NCI-H1436 (cell line): ENCODE measurements at places on chromosomes 13 and 19.
A peak's percentile ranks its signal among the peaks of the same experiment; 100 is the strongest.

GRCh38 chr19:8116437-8117293, 32.7 kb downstream of the FBN3 start:
- no peak for DNase-seq

DNA sequence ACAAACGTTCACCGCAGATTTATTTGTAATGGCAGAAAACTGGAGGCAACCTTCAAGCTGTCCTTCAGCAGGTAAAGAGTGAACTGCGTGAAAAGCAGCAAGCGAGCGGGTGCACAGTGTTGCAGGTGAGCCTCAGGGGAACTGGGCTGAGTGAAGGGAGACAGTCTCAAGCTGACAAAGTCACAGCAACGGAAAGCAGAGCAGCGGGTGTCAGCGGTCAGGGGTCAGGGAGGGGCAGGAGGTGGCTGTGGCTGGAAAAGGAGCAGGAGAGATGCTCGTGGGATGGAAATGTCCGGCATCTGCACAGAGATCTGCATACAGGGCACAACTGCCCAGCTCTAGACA, 8.5 kb upstream of the RASA3 start:
- no peak for DNase-seq

DNA sequence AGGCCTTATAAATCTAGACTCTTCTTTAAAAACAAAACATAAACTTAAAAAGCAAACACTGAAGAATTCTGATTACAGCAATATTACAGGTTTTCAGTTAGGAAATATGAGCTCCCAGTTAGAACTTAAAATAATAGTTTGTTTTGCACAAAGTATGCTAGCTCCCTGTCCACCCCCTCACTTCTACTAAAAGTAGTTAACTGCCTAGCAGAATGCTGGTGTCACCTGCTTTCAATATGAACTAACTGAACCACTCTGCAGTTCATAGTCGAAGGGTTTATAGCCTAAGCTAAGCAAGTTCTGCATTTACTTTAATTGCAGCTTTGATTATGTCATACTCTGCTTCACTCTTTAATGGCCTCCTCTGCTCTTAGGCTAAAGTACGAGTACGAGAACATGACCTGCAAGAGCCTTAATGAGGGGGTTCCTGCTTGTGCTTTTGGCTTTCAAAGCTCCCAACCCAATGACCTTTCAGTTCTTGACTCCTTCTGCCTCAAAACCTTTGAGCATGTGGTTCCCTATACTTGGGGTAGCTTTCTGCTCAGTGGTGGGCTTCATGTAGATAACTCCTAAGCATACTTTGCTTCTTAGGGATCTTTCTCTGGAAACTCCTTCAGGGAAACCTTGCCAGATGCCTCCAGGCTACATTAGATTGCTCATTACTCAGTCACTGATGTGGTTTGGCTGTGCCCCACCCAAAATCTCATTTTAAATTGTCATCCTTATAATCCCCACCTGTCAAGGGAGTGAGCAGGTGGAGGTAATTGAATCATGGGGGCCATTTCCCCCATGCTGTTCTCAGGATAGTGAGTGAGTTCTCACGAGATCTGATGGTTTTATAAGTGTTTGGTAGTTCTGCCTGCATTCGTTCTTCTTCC, 278.9 kb upstream of the ARGLU1 start:
- no peak for DNase-seq

GRCh38 chr19:48571378-48572162, 19.6 kb downstream of the SULT2B1 start:
- DNase-seq = no peak

- no peak for DNase-seq
Measured at GRCh38 chr13:109751477-109751876, 34.9 kb downstream of the IRS2 start.

GRCh38 chr13:98279473-98280175, 102.6 kb upstream of the RNF113B start:
- peak; percentile 73 for DNase-seq

DNA sequence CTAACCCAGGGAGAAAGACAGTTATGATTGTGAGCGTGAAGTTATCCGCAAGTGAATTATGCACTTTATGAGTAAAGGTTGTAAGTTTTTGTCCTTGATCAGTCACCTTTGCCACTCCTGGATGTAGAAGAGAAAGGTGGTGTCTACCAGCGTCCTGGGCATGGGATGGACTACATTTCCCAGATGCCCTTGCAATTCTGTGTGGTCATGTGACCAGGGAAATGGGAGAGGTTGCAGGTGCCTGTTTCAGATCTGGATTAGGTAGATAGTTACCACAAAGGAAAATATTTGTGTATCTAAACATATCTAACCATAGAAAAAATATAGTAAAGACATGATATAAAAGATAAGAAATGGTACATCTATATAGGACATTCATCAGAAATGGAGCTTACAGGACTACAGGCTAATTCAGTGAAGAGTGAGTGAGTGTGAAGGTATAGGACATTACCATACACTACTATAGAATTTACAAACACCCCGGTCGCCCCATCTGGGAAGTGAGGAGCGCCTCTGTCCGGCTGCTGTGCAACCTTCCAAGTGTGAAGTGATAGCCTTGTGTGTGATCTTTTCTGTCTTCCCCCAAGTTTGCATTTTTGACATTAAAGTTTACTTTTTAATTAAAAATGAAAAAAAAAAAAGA, 51.6 kb upstream of the CACNA1A start:
- DNase-seq = no peak

DNA sequence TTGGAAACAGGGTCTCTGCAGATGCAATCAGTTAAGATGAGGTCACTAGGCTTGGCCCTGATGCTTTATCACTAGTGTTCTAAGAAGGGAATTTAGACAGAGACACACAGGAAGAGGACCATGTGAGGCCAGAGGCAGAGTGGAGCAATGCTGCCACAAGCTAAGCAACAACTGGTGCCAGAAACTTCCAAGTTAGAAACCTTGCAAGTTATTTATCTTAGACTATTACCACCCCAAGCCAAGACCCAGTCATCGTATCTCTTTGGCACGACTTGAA, 81.1 kb downstream of the DOCK9 start:
- DNase-seq = no peak

- no peak for DNase-seq
Measured at GRCh38 chr19:11152318-11153062, 3.1 kb downstream of the SPC24 start.

GRCh38 chr19:48400018-48400742, 6.7 kb downstream of the GRIN2D start:
- DNase-seq = peak; percentile 76

DNA sequence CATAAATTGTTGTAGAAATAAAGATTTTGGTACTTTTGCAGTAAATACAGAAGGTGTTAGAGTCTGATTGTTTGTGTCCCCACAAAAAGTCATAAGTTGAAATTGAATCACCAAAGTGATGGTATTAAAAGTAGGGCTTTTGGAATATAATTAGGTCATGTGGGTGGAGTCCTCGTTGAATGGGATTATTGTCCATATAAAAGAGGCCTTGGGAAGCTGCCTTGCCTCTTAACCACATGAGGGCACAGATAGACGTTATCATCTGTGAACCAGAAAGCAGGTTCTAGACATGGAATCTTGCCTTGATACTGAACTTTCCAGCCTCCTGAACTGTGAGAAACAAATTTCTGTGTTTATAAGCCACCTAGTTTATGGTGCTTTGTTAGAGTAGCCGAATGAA, 186.8 kb downstream of the PRR20E start:
- no peak for DNase-seq

- no peak for DNase-seq
Measured at GRCh38 chr19:55703790-55704215, 28.8 kb downstream of the EPN1 start.

- DNase-seq = no peak
Measured at GRCh38 chr13:43036351-43037250, 13.2 kb downstream of the DNAJC15 start.

- DNase-seq = no peak
Measured at GRCh38 chr19:6753178-6754031, 13.8 kb downstream of the SH2D3A start.

- DNase-seq = no peak
Measured at GRCh38 chr13:111880185-111880584, 186.8 kb upstream of the SOX1 start.

DNA sequence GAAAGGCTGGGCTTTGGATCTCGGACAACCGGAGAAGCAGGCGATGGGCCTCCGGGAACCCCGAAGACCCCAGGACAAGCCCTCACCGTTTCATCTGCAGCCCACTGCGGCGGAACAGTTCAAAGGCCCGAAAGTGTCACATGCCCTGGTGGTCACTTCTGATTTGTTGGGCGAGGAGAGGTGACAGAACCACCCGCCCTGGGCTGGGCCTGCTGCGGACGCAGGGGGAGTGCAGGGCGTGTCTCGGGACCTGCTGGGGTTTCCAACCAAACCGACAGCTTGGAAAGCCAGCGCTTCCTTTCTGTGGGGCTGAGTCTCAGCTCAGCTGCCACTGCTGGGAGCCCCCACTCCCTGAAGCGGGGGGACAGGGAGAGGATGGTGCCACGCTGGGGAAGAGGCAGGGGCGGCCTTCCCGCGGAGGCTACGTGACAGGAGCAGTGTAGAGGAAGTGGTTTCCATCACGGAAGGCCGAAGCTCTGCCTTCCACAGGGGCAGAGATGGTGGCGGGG, 22.8 kb upstream of the ZBTB7A start:
- DNase-seq = no peak

DNA sequence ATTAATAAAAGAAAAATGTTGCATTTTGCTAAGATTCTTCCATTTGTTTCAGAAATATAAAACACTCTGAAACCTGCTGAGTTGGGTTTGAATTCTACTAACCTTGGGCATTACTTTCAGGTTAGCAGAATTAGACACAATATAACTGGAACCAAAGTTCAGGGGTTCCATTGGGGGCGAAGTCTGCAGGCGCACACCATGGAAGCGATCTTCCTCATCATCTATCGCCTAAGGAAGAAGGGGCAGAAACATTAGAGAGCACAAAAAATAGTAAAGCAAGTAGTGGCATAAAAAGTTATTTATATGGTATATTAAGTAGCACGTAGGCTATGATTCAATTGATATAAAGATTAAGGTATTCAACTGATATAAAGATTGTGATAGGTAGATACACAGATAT, 34.1 kb downstream of the CARD8 start:
- no peak for DNase-seq

- no peak for DNase-seq
Measured at GRCh38 chr13:112256716-112257494, 119.2 kb upstream of the SPACA7 start.

- DNase-seq = no peak
Measured at GRCh38 chr13:76380446-76381065, 505.6 kb downstream of the KCTD12 start.

- no peak for DNase-seq
Measured at GRCh38 chr13:110261166-110262081, 45.5 kb downstream of the COL4A1 start.

DNA sequence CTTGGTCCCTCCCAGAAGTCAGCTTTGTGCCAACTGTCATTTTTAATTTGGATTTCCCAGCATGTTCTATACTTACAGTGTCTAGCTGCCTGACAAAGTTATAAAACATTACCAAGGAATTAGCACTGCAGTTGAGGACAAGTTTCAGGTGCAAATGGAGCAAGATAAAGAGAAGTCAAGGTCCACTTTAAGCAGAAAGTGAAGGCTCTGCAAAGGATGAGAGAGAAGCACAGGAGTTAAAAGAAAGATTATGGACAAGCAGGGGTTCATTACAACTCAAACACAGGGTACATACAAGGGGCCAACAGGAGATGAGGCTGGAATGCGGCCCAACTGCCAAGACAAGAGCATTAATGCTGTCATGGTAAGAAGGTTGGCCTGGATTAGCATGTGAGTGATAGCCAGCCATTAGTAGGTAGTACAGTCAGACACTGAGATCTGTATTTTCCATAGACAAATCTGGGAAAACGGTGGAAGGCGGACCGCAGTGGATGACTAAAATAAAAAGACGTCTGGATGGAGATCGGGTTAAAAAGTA, 17.6 kb downstream of the UBL3 start:
- DNase-seq = no peak

- DNase-seq = no peak
Measured at GRCh38 chr19:15923702-15924101, 10.6 kb downstream of the CYP4F11 start.

DNA sequence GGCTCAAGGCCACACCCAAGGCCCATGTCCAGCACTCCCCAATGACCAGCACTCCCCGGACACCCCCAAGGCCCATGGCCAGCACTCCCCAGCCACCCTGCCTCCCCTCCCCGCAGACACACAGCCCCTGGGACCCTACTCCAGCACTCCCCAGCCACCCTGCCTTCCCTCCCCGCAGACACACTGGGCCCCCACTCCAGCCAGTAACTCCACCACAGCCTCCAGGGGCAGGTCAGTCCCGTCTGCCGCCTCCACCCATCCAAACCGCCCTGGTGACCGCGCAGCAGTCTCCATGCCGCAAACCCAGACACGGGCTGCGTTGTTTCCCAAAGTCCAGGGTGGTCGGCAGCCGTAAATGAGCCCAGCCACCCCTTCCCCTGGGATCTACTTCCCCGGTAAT, 70.7 kb downstream of the SPACA7 start:
- DNase-seq = no peak

DNA sequence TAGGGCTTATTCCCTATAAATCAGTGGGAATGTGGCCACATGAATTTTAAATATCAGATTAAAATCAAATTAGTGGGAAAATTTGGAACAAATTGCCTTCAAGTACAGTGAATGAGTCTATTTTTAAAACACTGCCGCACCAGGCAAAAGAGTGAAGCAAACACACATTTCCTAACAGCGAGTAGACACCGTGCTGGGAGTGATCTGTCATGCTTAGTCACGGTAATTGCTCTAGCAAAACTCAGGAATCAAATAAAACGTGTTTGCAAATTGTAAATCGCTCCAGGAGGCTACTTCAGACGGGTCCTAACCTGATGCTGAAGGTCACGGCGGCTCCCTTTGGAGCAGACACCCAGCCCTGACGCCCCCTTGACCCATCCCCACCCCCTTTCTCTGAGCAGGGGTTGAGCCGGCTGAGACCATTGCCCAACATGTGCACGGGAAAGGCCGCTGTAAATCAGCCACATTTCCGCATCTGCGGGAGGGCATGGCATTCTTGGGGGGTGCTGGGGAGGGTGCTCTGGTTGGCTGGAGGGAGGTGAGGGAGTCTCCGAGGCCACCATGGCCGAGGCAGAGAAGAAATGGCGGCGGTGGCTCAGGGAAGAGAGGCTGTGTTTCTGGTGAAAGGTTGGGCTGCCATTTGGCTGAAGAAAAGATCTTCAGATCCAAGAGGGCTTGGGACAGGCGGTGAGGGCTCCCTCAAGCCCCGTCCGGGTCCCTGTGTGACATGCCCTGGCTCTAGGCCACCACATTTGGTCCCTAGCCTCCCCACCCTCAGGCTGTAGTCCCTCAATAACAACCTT, 8.9 kb downstream of the CEBPA start:
- no peak for DNase-seq

- DNase-seq = peak; percentile 87
Measured at GRCh38 chr19:55165952-55166529, 372 bp downstream of the DNAAF3 start.

- peak; percentile 48 for DNase-seq
Measured at GRCh38 chr19:1860042-1860775, 3.2 kb downstream of the KLF16 start.
